Stomach (tissue), 19 donors: ENCODE measurements at places on chromosomes 11 and 22. TPM values are rescaled to one million over a fixed set of nuclear protein-coding genes. Genes with fewer than 3 reads are reported as not detected.

HYOU1 gene
- 107 TPM for total RNA-seq

TEX12 gene
- not detected for total RNA-seq

- no peak overlapping the region for H3K27ac ChIP-seq
- H3K4me1 ChIP-seq, result no peaks in the 10 kb centered on the region
- H3K27me3 ChIP-seq, result no peaks in the 10 kb centered on the region
- no peak for DNase-seq
- H3K36me3 ChIP-seq, result no peaks in the 10 kb centered on the region
- H3K4me3 ChIP-seq, result no peak overlapping the region
Measured at GRCh38 chr22:48778308-48779195, 1049.1 kb downstream of the BRD1 start.

GRCh38 chr22:47569389-47570299 is 807.2 kb downstream of the TBC1D22A start:
- no peak for DNase-seq
- H3K27ac ChIP-seq, result no peak overlapping the region
- H3K36me3 ChIP-seq, result no peaks in the 10 kb centered on the region
- no peak overlapping the region for H3K4me3 ChIP-seq

GRCh38 chr11:134758342-134758931 is 346.4 kb upstream of the B3GAT1 start:
- no peak overlapping the region for H3K27ac ChIP-seq
- no peaks in the 10 kb centered on the region for H3K4me1 ChIP-seq
- no peak overlapping the region for H3K4me3 ChIP-seq
- no peaks in the 10 kb centered on the region for H3K36me3 ChIP-seq

DNA sequence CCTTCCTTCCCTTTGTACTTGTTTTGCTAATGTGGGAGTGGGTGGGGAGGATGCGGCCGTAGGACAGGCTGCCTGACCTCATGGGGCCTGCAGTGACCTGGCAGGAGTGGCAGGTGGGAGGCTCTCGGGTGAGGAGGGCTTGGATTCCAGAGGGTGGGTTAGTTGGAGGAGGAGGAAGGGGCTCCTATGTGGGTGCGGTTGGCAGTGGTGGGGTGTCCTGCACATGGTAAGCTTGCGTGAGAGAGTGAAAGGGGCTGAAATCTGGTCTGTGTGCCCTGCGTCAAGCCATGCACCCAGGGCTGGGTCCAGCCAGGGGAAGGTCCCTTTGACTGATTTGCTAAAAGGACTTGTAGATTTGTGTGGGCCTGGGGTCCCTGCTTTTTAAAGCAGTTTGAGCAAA is 90.7 kb upstream of the OR4B1 start:
- H3K27me3 ChIP-seq, result no peaks in the 10 kb centered on the region
- no peaks in the 10 kb centered on the region for H3K4me1 ChIP-seq
- DNase-seq, result no peak
- no peak overlapping the region for H3K4me3 ChIP-seq

DNA sequence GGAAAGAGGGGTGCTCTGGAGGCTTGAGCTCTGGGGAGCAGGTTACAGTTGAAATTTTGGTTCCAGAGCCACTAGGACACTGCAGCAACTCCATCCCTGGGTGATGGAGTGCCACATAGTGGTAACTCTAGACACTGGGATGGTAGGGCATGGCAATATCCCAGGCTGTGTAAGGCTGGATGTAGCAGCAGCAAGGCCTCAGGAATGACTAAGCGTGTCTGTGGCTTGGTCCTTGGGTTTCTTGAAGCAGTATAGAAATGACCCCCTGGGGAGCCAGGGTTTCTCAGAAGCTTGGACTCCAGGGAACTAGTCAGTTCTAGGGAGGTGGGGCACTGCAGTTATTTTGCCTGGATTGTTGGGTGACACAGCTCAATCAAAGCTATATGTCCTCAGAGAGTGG is 8.1 kb downstream of the MS4A4A start:
- no peaks in the 10 kb centered on the region for H3K4me1 ChIP-seq
- H3K36me3 ChIP-seq, result no peaks in the 10 kb centered on the region

DNA sequence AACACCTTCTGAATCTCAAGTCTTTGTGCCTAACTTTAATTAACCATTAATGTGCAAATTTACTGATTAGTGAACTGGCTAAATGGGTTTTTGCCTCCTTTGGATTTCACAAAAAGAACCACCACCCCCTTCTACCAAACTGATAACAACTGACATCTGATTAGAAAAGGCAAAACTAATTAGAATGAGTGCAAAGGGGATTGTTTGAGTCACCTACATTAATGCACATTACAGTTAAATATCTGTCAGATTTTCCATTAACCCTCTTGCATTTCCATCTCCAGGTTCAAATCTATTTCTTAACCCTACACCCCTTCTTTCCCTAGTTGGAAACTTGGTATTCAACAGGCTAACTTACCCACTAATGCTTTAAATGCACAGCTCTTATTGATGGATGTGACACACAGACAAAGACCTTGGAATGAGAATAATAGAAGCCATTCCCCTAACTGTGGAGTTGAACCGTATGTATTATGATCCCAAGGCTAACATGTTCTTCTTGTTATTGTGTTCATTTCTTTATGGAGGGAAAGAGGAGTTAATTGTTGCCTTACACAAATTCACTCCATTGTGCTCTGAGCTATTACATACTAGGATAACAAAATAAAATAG is 161.5 kb upstream of the MTMR2 start:
- H3K27me3 ChIP-seq, result no peaks in the 10 kb centered on the region
- no peak overlapping the region for H3K4me3 ChIP-seq
- no peaks in the 10 kb centered on the region for H3K36me3 ChIP-seq
- H3K27ac ChIP-seq, result no peak overlapping the region
- peaks cover 3% of the 10 kb centered on the region for H3K4me1 ChIP-seq
- no peak for DNase-seq

DNA sequence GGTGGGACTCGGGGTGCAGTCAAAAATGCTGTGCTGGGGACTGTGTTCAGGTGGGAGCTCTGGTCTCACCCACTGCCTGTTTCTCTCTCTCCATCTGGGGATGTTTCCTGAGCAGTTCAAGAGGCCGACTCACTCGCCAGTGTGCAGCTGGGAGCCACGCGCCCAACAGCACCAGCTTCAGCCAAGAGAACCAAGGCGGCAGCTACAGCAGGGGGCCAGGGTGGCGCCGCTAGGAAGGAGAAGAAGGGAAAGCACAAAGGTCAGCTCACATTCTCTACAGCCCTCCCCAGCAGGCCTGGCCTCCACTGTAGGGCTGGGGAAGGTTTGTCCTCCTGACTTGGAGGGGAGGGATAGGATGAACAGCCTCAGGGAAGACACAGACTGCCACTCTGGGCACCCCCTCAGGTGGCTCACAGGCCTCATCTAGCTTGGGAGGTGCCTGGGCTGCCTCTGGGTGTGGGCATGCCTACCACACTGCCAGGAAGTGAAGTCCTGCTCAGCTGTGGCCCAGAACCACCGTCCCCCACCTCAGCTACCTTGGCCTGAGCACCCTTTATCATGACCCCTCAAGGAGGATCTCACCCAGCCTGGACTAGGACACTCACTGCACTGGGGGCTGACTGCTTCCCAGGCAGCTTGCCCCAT is 13.0 kb downstream of the TUB start:
- DNase-seq, result no peak
- H3K27ac ChIP-seq, result no peak overlapping the region
- no peak overlapping the region for H3K4me3 ChIP-seq
- H3K4me1 ChIP-seq, result no peaks in the 10 kb centered on the region
- H3K36me3 ChIP-seq, result peaks cover 15% of the 10 kb centered on the region

GRCh38 chr11:62816557-62816956 is 11.3 kb upstream of the NXF1 start:
- peak overlapping the region; percentile 53 for H3K27ac ChIP-seq
- H3K36me3 ChIP-seq, result peaks cover 81% of the 10 kb centered on the region
- DNase-seq, result no peak
- H3K27me3 ChIP-seq, result no peaks in the 10 kb centered on the region
- H3K4me1 ChIP-seq, result no peaks in the 10 kb centered on the region
